ENCODE measurements at places on chromosomes 13 and 19.
A peak's percentile ranks its signal among the peaks of the same experiment; 100 is the strongest.

DNA sequence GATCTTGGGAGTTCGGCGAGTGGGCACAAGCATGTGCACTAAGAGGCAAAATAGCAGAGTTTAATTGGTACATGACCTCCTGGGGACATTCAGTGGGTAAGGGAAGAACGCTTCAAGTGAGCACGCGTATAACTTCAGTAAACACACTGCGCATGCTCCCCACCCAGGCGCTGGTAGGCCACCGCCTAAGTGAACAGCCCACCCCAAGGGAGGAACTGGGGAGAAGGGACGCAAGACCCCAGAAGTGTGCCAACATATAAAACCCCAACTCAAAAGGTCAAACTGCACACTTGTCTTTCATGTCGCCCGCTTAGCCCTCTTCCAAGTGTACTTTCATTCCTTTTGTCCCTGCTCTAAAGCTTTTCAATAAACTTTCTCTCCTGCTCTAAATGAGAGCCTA, 10.5 kb upstream of the NTN5 start:
- H3K4me1 ChIP-seq, result no peaks in the 10 kb centered on the region
- no peak overlapping the region for H3K27ac ChIP-seq
- H3K27me3 ChIP-seq, result no peaks in the 10 kb centered on the region
- H3K36me3 ChIP-seq, result no peaks in the 10 kb centered on the region
- H3K4me3 ChIP-seq, result no peak overlapping the region

DNA sequence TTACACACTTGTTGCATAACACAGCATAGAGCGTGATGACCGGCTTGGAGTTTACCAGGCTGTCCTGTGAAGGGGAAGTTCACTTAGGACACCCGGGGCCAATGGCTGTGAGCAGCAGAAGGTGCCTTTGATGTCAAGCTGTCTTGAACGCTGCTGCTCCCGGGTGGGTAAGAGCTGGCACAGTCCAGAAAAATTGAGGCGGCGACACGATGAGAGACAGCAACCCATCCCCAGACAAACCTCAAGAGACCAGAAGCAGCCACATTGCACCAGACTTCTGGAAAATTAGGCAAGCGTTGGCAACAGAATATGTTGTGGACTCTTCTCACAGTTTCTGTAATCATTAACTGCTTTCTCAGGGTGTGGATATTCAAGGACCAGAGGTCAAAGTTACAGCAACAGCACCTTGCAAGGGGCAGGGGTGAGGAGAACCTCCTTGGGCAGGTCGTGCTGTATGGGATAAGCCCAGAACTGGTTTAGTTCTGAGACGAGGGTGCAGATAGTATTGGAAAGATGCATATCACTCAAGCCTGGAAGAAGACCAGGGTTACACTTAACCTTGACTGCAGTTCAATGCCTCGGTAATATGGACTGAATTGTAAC, 10.1 kb downstream of the NFILZ start:
- peaks cover 1% of the 10 kb centered on the region for H3K36me3 ChIP-seq
- H3K4me1 ChIP-seq, result peaks cover 31% of the 10 kb centered on the region
- no peak for DNase-seq

DNA sequence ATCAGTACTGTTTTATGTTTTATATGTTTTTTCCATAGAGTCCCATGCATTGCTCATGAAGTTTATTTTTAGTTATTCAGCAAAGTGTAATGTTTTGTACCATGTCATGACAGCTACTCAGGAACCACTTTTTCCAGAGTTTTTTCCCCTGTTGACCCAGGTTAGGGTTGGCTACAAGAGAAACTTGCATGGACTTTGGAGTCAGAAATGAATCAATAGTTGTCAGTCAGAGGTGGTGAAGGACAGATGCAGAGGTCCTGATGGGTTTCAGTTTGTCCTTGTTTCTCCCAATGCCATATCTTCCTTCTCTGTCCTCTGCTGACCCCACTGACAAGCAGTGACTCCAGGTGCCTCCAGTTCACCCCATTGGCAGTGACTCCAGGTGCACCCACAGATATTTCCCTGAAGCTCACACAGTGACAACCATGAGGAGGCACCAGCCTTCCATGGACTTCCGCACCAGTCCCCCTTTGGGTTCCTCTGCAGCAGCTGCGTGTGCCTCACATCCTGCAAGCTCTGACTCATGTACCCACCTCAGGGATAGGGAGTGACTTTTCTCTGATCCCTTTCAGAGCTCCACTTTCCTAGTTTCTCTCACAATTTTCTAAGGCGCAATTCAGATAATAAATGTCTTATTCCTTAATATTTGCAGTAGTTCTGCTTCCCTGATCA, 92.1 kb downstream of the AKAP11 start:
- H3K27ac ChIP-seq, result no peak overlapping the region
- no peaks in the 10 kb centered on the region for H3K36me3 ChIP-seq
- H3K4me1 ChIP-seq, result peaks cover 13% of the 10 kb centered on the region
- no peak overlapping the region for H3K4me3 ChIP-seq

- no peaks in the 10 kb centered on the region for H3K36me3 ChIP-seq
- H3K4me1 ChIP-seq, result no peaks in the 10 kb centered on the region
- no peak overlapping the region for H3K4me3 ChIP-seq
Observed at GRCh38 chr13:112330479-112331381, 45.4 kb upstream of the SPACA7 start.

DNA sequence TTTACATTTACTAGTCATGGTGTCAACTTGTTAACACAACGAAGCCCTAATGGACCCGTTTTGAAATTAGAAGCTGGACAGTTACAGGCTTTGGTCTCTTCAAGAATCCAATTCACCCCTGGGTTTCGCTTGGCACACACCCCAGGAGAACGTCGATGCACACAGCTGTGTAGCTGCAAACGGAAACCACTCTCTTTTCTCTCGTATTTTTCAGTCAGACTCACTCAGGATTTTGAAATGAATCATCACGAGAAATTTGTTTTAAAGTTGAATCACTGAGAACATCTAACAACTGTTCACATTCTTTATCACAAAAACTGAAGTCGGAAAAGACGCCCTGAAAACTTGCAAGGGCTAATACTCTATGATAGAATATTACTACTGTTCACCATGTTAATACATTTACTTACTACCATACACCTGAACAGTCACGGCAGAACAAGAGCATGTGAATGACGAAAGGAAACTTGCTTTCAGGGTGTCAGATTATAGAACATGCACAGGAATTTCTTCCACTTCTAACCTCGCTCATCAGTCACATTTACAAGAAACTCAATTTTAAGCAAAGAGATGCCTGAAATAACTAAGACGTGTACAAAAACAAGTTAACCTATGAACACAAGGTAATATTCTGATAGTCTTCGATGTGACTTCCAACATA, 4.7 kb downstream of the PNMA8A start:
- no peak for DNase-seq
- no peaks in the 10 kb centered on the region for H3K27me3 ChIP-seq
- H3K27ac ChIP-seq, result peak overlapping the region; percentile 77

DNA sequence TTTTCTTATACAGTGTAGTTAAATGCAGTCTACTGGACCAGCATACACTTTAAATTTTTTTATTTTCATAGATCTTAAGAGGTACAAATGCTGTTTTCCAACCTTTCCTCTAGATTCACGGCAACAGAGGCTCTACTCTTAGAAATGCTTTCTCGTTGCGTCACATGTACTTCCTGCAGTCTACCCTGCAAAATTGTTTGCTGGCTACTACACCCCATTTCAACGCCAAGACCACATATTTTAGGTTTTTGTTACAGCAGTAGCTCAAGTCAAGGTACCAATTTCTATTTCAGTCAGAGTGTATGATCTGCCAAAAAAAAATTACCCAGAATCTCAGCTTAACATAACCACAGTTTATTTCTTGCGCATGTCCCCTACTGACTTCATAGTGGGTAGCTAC, 94.1 kb downstream of the TNFSF13B start:
- peaks cover 68% of the 10 kb centered on the region for H3K27me3 ChIP-seq
- no peaks in the 10 kb centered on the region for H3K4me1 ChIP-seq
- no peak overlapping the region for H3K27ac ChIP-seq
- no peak for DNase-seq

DNA sequence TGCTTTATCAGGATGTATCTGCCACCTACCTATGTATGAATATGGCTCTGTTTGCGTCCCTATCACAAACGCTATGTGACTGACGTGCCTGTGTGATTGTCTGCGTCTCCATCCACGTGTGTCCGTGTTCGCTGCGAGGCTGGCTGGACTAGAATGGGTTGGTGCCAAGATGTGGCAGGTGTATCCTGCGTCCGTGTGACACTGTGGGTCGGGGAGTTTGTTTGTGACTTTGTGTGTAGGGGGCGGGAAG, 6.7 kb upstream of the HOOK2 start:
- peaks cover 44% of the 10 kb centered on the region for H3K4me1 ChIP-seq
- DNase-seq, result no peak
- H3K36me3 ChIP-seq, result no peaks in the 10 kb centered on the region

- no peak overlapping the region for H3K4me3 ChIP-seq
- no peak for DNase-seq
- peaks cover 5% of the 10 kb centered on the region for H3K4me1 ChIP-seq
- no peaks in the 10 kb centered on the region for H3K27me3 ChIP-seq
- H3K36me3 ChIP-seq, result peaks cover 3% of the 10 kb centered on the region
- H3K27ac ChIP-seq, result no peak overlapping the region
Observed at GRCh38 chr19:17325881-17326594, 8.6 kb downstream of the ANO8 start.

- DNase-seq, result no peak
- H3K36me3 ChIP-seq, result no peaks in the 10 kb centered on the region
- H3K4me3 ChIP-seq, result peak overlapping the region; percentile 92
- H3K27me3 ChIP-seq, result no peaks in the 10 kb centered on the region
- peak overlapping the region; percentile 88 for H3K27ac ChIP-seq
- peaks cover 60% of the 10 kb centered on the region for H3K4me1 ChIP-seq
Observed at GRCh38 chr19:2164020-2164998, 576 bp downstream of the DOT1L start.

GRCh38 chr13:101424381-101425155, 8.3 kb upstream of the NALCN start:
- no peaks in the 10 kb centered on the region for H3K27me3 ChIP-seq
- DNase-seq, result no peak
- peaks cover 2% of the 10 kb centered on the region for H3K36me3 ChIP-seq

DNA sequence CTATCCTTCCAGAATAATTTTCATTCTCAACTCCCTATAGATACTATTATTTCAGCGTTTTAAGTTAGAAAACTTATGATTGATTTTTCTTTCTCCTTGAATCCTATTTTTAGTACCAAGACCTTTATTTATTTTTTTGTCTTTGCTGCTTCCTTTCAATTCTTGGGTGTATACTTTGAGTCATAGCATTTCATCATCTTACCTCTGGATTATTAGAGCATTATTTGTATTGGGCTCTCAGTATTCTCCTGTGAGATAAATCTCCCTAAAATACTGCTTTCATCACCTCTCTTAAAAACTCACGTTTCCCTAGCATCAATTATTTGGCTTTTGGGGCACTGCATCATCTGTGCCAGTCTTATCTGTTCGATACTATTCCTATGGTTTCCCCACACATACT, 222.8 kb downstream of the POSTN start:
- no peak overlapping the region for H3K27ac ChIP-seq
- no peaks in the 10 kb centered on the region for H3K36me3 ChIP-seq
- peaks cover under 1% of the 10 kb centered on the region for H3K4me1 ChIP-seq
- H3K27me3 ChIP-seq, result no peaks in the 10 kb centered on the region
- H3K4me3 ChIP-seq, result no peak overlapping the region

GRCh38 chr13:110641055-110642015, 26.0 kb downstream of the NAXD start:
- no peak for DNase-seq
- no peak overlapping the region for H3K27ac ChIP-seq
- H3K36me3 ChIP-seq, result peaks cover 41% of the 10 kb centered on the region
- H3K4me3 ChIP-seq, result no peak overlapping the region

GRCh38 chr19:51365211-51365964, 800 bp downstream of the ETFB start:
- peak overlapping the region; percentile 89 for H3K4me3 ChIP-seq
- H3K27ac ChIP-seq, result peak overlapping the region; percentile 97
- H3K4me1 ChIP-seq, result peaks cover 41% of the 10 kb centered on the region
- DNase-seq, result no peak
- no peaks in the 10 kb centered on the region for H3K36me3 ChIP-seq
- H3K27me3 ChIP-seq, result no peaks in the 10 kb centered on the region

GRCh38 chr13:73870036-73870741, 264.0 kb downstream of the KLF12 start:
- no peaks in the 10 kb centered on the region for H3K27me3 ChIP-seq
- H3K4me1 ChIP-seq, result peaks cover 23% of the 10 kb centered on the region
- peak overlapping the region; percentile 90 for H3K27ac ChIP-seq
- no peak overlapping the region for H3K4me3 ChIP-seq
- no peak for DNase-seq

DNA sequence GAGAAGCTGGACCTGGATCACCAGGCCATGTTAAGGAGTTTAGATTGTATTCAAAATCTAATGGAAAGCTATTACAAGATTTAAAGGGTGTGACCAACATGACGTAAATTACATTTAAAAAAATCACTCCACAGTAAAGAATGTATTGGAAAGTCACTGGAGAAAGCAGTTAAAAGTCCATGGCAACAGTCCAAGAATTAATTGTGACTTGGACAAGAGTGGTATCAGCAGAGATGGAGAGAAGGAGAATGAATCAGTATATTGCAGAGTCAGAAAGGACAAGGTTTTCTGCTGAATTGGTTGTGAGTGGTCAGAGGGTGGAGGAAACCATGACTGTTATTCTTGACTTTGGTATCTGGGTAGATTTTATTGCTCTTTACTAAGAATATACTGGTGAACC, 535.1 kb upstream of the SLITRK1 start:
- DNase-seq, result no peak
- no peaks in the 10 kb centered on the region for H3K36me3 ChIP-seq
- no peak overlapping the region for H3K27ac ChIP-seq
- no peaks in the 10 kb centered on the region for H3K27me3 ChIP-seq
- H3K4me3 ChIP-seq, result no peak overlapping the region

DNA sequence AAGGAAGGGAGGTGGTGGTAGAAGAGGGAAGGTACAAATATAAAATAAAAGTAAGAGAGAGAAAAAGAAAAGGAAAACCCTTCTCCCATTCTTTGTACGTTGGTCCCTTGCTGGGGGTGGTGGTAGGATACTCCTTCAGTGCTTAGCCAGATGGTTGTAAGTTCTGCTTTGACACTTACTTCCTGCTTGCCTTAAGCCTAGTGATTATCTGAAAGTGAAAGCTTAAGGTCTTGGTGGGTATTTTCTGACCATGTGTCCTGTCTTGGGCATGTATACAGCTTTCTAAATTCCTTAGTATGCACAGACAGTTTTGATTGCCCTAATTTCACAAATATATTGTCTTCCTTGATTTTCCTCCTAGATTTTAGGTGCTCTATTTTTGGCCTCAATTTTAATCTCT, 314.8 kb downstream of the PCDH17 start:
- no peaks in the 10 kb centered on the region for H3K36me3 ChIP-seq
- no peak for DNase-seq
- no peak overlapping the region for H3K4me3 ChIP-seq

- no peak for DNase-seq
- peaks cover 17% of the 10 kb centered on the region for H3K4me1 ChIP-seq
- no peak overlapping the region for H3K27ac ChIP-seq
- no peak overlapping the region for H3K4me3 ChIP-seq
- no peaks in the 10 kb centered on the region for H3K27me3 ChIP-seq
Observed at GRCh38 chr13:106466691-106467426, 68.6 kb downstream of the EFNB2 start.

GRCh38 chr19:58545286-58546018, 1.6 kb downstream of the TRIM28 start:
- no peaks in the 10 kb centered on the region for H3K27me3 ChIP-seq
- peak overlapping the region; percentile 87 for H3K4me3 ChIP-seq
- H3K4me1 ChIP-seq, result peaks cover 23% of the 10 kb centered on the region

- H3K27me3 ChIP-seq, result no peaks in the 10 kb centered on the region
- no peak overlapping the region for H3K4me3 ChIP-seq
- no peaks in the 10 kb centered on the region for H3K4me1 ChIP-seq
- no peak for DNase-seq
- peaks cover 13% of the 10 kb centered on the region for H3K36me3 ChIP-seq
- H3K27ac ChIP-seq, result no peak overlapping the region
Observed at GRCh38 chr13:113968463-113969310, 5.2 kb downstream of the C13orf46 start.
